ENCODE measurements at places on chromosomes 4 and X.

GRCh38 chrX:135185795-135186443 lies 14.7 kb upstream of the CT55 start:
- peak; percentile 34 for DNase-seq

GRCh38 chr4:169037506-169037905 lies 27.5 kb upstream of the CBR4 start:
- no peak for DNase-seq

DNA sequence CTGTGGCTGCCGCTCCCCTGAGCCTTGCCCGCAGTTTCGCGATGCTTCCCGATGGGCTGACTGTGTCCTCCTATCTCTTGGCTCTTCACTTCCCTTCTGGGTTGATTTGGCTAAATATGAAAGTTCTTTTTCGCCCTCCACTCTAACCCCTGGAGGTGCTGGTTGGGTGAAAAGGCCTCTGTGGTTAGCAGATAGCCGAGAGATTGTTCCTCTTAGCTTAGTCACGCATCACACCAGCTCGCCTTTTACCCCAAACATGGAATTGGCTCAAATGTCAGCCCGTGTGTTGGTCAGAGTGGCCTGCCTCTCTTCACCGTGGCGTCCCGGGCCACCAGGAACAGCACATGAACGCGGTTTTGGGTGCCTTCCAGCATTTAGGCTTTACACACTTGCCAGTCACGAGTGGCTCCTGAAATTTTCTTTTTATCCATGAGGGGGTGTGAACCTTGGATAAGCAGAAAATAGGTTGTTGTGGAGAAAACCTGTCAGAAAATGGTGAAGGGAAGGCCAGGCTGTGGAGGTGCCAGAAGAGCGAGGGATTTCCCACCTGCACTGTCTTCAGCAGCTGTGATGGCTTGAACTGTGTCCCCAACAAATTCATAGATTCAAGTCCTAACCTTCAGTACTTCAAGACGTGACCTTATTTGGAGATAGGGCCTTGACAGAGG lies 8.9 kb downstream of the CLCN4 start:
- DNase-seq, result no peak

- DNase-seq, result no peak
Measured at GRCh38 chr4:177023951-177024350, 231.2 kb upstream of the VEGFC start.

GRCh38 chrX:1781766-1782165 lies 166.9 kb downstream of the ASMT start:
- no peak for DNase-seq

DNA sequence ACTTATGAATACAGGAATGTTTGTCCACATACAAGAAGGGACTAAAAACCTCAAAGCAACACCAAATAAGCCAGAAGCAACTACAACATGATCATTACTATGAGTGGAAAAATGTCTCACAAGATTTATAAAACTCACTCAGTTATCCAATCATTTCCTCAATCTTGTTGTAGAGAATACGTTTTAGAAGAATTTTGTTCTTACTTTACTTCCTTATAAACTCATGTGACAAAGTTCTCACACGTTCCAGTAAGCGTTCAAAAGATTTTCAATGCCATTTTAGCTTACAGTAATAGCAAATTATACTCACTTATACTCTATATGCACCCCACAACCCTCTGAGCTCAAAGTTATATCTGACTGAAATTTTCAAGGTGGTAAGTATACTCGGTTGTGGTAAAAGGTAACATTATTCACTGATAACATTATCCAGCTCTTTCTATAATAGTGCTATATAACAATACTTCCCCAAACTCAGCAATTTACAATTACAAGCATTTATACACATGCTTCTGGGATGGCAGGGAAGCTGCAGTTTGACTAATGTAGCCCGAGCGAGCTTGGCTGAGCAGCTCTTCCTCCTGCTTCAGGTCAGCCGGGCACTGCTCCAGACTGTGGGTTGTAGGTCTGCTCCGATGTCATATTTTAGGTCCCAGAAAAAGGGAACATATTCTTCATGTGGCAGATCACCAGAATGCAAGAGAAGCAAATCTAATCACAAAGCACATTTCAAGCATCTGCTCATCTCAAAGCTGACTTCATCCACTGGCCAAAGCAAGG lies 226.3 kb downstream of the RCHY1 start:
- no peak for DNase-seq

- no peak for DNase-seq
Measured at GRCh38 chrX:128250621-128251020, 198.4 kb upstream of the ACTRT1 start.

DNA sequence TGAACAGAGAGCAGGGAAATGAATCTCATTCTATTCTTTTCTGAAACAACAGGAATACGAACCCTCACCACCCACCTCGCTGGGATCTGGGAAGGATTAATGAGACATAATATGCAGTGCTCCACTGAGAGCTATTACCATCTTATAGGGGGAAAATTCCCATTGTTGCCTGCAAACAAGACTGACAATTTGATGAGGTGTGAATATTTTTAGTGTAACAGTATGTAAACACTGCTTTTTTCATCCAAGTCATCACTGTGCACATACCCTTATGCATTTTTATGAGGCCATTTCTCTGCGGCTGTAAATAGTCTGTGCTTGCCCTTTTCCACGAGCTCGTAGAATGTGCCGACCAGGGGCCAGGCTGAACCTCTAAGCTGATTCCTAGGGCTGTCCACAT lies 285.6 kb upstream of the CPEB2 start:
- no peak for DNase-seq

- DNase-seq, result no peak
Measured at GRCh38 chr4:78863254-78863869, 75.9 kb downstream of the PAQR3 start.

DNA sequence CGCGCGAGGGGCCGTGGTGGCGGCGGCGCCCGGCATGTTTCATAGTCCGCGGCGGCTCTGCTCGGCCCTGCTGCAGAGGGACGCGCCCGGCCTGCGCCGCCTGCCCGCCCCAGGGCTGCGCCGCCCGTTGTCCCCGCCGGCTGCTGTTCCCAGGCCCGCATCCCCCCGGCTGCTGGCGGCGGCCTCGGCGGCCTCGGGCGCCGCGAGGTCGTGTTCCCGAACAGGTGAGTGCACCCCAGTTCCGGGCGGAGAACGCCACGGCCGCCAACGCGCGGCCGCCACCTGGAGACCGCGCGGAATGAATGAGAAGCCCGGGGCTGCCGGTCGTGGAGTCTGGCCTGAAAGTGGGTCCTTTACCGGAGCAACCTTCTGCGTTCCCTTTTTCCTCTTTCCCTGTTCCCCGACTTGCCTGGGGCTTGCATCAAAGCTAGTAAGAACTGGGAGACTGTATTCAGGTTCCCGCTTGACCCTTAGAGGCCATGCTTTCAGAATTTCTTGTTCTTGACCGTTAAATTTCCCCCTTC lies 429 bp downstream of the NOCT start:
- DNase-seq, result no peak

Data from AG09309 (cell line).